HAP-1 (cell line): ENCODE measurements at places on chromosomes 2 and 18.

DNA sequence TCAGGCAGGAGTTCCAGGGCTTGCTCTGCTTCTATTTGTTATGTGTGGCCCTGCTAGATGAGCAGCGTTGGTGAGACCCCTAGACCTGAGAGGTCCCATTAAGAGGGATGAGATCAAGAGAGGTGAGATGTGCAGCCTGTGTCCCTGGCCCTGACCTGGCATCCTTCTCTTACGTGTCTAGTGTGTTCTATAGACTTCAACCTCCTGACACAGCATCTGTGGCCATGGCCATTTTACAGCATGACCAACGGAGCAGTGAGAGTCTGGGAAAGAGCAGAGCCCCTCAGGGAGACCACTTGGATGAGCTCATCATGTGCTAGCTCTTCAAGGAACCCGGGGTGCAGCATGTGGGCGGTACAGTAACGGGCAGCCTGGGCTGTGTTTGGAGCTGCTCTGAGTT lies 32.7 kb upstream of the ASPRV1 start:
- DNase-seq: no peak

DNA sequence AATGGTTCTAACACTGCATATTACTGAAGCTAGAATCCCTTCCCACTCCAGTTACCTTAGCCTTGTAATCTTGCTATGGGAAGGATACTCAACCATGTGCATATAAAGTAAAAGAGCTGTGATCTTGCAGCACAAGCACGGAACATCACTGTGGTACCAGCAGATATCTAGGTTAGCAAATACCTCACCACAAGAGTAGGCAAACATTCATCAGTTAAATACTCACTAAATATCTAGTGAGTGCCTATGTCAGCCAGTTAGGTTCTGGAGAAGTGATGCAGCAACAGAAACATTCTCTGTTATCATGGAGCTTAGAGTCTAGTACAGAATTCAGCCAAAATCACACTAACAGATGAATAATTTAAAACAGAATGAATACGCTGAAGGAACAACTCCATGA lies 349.6 kb upstream of the UBE2E3 start:
- no peak for DNase-seq

DNA sequence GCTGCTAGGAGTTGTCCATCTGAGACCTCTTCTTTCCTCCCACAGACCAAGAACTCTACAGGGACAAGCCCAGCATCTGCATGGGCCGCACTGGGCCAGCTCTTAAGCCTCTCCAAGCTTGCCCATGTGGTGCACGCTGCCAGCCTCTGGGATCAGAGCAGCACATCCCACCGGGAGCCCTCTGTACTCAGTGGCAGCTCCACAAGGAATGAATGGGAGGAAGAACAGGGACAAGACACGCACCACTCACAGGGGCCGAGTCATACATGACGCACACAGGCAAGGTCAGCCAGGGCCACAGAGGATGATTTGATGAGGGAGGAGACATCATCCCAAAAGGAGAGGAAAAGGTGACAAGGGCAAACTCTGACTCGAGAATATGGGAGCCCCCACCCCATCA lies 268.3 kb downstream of the KLHL29 start:
- no peak for DNase-seq

- DNase-seq: no peak
Observed at GRCh38 chr18:23237524-23238151, 102.4 kb downstream of the CABLES1 start.

- DNase-seq: no peak
Observed at GRCh38 chr18:8669571-8669970, 35.8 kb upstream of the MTCL1 start.

DNA sequence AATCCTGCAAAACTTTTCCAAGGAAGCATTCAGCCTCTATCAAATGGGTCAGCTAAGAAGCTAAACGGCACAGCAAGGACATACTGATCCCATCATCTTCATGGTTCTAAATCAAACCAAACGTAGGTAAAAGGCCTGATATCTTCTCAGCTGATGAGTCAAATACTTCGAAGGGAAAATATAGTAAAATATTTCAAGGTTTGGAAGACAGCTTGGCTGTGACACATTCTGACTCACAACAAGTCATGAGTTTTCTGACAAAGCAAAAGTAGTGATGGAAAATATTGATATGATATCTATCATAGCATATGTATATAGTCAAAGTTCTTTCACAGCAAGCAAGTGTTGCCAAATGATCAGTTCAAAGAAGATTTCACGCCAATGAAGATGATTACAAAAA lies 31.5 kb downstream of the DOCK10 start:
- no peak for DNase-seq
